ENCODE measurements at places on chromosomes 5 and 9.

DNA sequence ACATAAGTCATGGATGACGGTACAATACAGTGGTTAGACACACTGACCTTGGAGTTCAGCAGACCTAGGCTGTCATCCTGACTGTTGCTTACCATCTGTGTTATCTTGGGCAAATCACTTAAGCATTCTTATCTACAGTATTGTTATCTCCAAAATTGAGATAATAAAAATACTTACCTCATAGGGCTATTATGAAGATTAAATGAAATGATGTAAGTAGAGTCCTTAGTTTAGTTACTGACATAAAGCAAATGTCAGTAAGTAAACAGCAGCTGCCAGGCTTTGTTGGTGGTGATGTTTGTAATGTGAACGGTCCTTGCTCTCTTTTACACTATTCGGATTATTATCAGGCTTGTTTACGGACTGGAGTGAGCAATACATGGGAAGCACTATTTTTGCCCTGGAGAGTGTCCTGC, 107.3 kb upstream of the DPYSL3 start:
- no peak for DNase-seq

DNA sequence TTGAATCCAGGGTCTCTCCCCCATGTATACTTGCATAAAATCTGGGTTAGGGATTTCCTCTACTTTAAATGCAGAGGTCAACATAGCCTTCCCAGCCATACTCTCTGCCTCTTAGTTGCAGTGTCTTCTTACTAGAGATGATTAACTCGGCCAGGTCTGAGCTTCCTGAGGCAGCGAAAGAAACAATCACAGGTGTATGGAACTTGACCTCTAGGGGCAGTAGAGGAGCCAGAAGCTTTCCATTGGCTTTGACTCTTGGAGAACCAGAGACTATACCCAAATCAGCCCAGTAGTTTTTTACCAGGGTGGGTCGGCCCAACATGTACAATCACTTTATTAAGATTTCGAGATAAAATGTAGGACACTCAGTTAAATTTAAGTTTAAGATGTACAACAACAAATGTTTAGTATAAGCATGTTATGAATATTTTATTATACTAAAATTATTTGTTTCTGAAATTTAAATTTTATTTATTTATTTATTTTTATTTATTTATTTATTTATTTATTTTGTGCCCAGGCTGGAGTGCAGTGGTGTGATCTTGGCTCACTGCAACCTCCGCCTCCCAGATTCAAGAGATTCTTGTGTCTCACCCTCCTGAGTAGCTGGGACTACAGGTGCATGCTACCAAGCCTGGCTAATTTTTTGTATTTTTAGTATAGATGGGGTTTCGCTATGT, 48.0 kb upstream of the DMRT3 start:
- DNase-seq: no peak

- peak; percentile 100 for DNase-seq
These were observed at the start of gene ZMYND19 for GRCh38 chr9:137590469-137591383. ZMYND19 (minus strand) TSS chr9:137590512; CDS start chr9:137590263, 249 bp downstream.

DNA sequence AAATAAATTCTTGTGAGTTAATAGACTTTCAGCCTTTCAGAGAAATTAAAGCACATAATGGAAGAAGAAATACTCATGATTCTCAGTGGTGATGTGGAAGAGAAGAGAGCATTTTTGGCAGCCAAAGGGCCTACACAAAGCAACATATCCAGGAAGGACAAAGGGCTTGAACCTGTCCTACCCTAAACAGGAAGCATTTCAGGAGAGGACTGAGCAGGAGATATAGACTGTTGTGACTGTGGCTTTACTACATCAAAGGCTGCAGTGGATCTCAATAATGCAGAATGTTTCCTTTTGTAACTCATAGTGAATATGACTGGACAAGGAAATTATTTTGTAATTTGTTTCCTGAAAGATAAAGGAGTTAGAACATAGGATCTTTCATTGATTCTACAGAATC, 1.3 kb upstream of the PARP8 start:
- DNase-seq: no peak

DNA sequence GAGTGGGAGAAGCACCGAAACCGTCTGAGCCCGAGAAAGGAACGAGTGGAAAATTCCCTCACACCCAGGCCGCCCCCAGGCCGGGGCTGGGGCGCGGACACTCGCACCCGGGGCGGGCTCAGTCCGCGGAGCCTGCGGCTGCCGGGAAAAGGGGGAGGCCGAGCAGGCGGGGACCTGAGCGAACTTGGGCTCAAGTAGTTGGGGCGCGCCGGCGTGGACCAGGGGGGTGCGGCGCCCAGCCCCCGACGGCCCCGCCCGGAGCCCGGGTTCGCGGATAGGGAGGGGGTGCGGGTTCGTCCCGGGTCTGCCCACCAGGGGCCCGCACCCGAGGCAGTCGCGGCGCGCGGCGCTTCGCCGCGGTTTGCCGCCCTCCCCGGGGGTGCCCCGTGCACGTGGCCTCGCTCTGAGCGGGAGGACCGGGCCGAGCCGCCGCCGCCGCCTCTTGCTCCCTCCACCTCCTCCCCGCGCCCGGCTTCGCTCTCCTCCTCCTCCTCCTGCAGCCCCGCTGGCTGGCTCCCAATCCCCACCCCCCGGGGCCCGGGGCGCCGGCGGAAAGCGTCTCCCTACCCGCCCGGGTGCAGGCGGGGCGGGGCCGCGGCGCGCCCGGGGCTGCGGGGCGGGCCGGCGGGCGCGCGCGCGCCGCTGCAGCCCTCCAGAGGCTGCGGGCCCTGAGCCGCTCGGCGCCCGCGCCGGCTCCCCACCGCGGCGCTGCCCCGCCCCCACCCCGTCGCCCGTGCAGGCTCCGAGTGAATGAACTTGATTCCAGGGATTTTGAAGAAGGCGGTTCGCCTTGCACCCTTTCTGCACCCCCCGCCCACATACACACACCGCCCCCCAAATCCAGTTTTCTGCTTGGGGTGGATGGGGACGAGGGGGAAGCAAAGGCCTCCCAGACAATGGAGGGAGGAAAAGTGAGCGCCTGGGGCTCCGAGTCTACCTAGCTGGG, 1.3 kb upstream of the NFIB start:
- peak; percentile 79 for DNase-seq

- no peak for DNase-seq
These were observed 36.3 kb downstream of the ELAVL2 start for GRCh38 chr9:23789529-23790254.

Measured in GM03348 (cell line).